ENCODE measurements at places on chromosomes 6 and 20.

GRCh38 chr6:131999545-132000146 is 48.5 kb upstream of the CCN2 start:
- DNase-seq: no peak

DNA sequence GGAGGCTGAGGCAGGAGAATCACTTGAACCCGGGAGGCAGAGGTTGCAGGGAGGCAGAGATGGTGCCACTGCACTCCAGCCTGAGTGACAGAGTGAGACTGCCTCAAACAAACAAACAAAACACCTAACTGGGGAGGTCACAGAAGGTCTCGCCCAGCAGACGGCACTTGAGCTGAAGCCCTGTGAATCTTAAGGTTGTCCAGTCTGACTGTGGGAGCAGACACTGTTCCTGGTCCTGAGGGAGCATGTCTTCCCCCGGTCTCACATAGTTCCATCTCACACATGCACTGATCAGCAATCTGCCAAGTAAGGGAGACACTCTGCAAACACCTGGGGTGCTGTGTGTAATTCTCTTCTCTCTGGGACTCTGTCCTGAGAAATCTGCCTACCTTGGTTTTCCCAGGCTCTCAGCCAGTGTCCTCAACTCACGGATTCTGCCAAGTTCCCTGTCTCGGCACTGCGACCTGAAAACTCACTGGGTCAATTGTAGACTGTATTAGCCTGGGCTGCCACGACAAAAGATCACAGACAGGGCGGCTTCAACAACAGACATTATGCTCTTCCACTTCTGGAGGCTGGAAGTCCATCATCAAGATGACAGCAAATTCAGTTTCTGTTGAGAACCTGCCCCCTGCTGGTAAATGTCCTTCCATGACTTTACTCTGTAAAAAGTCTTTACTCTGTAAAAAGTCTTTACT is 94.3 kb downstream of the JPH2 start:
- no peak for DNase-seq

DNA sequence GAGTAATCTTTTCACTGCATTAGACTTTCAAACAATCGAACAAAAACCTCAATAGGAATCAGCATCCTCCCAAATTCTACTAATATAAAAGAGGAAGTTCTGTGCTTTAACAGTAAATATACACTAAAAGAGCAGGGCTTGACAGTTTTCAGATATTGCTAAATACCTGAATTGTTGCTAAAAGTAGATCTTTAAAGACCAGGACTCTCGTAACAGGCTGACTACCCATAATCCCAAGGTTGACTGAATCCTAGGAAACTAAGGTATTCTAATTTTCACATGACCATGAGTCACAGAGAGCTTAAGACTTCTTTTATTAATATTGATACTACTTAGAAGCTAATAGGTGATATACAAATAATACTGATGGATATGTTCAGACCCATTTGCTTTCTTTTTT is 10.1 kb downstream of the CD164 start:
- DNase-seq: peak; percentile 75

DNA sequence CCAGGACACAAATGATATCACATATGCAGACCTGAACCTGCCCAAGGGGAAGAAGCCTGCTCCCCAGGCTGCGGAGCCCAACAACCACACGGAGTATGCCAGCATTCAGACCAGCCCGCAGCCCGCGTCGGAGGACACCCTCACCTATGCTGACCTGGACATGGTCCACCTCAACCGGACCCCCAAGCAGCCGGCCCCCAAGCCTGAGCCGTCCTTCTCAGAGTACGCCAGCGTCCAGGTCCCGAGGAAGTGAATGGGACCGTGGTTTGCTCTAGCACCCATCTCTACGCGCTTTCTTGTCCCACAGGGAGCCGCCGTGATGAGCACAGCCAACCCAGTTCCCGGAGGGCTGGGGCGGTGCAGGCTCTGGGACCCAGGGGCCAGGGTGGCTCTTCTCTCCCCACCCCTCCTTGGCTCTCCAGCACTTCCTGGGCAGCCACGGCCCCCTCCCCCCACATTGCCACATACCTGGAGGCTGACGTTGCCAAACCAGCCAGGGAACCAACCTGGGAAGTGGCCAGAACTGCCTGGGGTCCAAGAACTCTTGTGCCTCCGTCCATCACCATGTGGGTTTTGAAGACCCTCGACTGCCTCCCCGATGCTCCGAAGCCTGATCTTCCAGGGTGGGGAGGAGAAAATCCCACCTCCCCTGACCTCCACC is 42.2 kb downstream of the SIRPA start:
- DNase-seq: no peak

- DNase-seq: no peak
Measured at GRCh38 chr20:19328676-19329075, 116.2 kb downstream of the SLC24A3 start.

GRCh38 chr6:118252474-118252873 is 295.6 kb upstream of the PLN start:
- DNase-seq: no peak

DNA sequence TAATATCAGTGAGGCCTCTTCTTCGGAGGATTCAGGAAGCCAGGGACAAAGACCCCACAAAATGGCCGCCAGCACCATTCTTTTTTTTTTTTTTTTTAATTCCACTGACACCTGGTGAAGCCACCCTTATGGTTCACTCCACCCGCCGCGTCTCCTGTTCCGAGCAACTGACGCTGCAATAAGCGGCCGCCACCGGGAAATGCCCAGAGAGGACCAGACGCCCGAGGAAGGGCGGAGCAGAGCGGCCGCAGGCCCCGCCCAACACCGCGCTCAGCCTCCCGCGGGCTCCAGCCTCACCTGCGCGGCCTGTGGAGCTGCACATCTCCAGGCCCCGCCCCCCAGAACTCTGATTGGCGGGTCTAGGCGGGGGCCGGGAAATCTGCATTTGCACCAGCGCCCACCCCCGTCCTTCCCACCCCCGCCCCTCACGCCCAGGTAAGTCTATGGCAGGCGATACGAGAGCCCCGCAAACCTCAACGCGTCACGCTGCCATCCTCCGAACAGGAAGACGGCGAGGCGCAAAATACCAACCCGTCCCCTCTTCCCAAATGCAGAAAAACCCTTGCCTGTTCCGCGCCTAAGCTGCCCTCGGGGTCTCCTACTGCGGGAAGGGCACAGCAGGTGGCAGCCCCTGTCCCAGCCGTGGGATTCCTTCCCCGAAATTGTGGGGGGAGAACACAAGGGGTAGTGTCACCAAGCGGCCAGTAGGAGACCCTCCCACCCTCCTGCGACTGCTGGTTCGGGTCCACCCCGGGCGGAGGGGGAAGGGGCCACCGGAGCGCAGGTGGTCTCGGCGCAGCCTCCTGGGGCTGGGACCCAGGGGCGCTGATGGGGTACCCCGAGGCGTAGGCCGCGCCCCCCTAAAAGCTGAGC is 960 bp downstream of the ATP9A start:
- DNase-seq: no peak

DNA sequence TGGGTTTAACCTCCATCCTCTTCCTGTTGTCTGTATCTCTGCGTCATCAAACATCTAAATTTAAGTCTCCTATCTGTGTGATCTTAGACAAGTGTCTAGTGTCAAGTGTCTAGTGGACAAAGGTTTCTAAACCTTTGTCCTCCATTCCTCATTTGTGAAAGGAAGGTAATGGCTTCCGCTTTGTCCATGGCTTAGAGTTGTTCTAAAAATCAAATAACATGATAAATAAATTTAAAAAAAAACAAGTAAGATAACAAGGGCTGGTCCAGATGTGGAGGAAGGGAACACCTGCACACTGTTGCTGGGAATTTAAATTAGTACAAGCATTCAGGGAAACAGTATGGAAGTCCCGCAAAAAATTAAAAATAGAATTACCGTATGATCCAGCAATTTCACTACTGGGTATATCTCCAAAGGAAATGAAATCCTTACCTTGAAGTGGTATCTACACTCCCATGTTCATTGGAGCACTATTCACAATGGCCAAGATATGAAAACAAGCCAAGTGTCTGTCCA is 17.6 kb upstream of the SERPINB1 start:
- DNase-seq: no peak

DNA sequence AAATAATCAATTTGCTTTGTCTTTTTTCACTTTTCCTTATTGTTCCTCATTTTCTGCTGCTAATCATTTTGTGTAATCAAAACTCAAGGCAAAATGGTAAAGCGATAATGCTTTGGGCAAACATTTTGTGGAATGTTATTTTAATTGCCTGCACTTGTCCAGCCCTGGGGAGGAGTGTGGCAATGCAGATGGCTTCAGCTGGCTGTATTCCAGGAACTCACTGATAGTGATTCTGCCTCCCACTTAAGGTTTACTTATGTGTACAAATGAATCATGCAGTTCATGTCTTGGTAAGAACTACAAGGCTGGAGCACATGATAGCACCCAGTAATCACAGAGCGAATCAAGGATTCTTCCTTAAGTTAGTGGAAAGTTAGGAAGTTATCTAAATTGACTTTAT is 107.8 kb downstream of the COL19A1 start:
- DNase-seq: no peak

GRCh38 chr6:57294862-57295445 is 22.5 kb upstream of the PRIM2 start:
- DNase-seq: no peak
